Stimulated activated CD4-positive, alpha-beta T cell treated with anti-CD3 and anti-CD28 coated beads, Interleukin-12 subunit alpha, Interleukin-12 subunit beta, amount 100 ng/mL, for 4 hours (primary cell): ENCODE measurements at places on chromosomes 2 and 18.

- no peak for DNase-seq
These were observed 22.4 kb downstream of the CRYGD start for GRCh38 chr2:208101716-208102631.

DNA sequence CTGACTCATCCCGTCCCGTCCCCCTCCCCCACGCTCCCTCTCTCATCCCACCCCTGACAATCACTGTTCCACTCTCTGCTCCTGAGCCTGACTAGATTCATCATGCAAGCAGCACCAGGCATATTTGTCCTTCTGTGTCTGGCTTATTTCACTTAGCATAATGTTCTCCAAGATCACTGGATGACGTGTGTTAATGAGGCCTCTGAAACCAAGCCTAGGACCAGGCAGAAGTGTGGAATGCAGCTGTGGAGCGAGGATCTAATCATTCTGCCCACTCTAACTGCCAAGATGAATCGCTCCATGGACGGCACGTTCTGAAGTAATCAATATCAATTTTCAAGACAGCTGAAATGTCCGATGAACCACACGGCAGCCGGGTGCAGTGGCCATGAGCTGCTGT is 122.4 kb upstream of the ZNF236 start:
- no peak for DNase-seq

DNA sequence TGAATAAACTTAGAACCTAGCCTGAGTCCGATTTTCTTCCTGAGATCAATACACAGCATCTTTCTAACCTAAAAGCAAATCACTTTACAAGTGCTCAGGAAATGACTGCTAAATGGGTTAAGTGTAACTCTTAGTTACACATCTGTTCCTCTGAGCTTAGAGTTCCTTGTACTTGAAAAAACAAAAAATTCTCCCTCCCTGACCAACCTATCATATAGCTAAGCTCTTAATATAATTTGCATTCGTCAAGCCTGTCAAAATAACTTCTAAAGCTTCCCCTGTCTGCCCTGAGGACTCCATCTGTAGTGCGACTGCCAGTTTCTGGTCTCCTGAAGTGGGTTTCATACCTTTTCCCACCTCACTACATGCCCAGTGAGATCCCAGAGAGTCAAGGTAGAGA is 190.4 kb downstream of the NCK2 start:
- no peak for DNase-seq

GRCh38 chr2:12479065-12479601 is 237.6 kb upstream of the TRIB2 start:
- no peak for DNase-seq

GRCh38 chr2:83951378-83951947 is 507.6 kb downstream of the SUCLG1 start:
- DNase-seq: no peak

DNA sequence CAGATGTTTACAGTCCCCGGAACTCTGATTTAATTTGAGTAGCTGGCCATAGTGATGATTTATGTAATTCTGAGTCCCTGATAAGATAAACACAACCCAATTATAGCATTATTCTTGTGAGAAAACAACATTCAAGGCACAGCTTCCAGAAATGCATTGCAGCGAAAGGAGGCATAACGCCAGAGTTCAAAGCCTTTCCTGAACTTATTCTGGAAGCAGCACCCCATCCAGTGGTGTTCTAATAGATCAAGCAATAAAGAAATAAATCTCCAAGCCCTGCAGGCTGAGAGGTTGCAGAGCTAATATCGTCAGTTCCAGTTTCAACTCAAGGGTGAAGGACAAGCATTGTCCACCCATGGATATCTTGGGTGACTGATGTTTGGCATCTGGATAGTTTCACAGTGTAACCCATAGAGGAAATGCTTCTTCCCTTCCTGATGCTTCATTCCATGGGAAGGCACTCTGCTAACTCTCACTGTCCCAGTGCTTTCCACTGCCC is 18.8 kb downstream of the CDH2 start:
- DNase-seq: no peak

GRCh38 chr2:48915884-48916283 is 160.4 kb upstream of the LHCGR start:
- DNase-seq: no peak

- no peak for DNase-seq
These were observed 695.5 kb downstream of the LRRTM4 start for GRCh38 chr2:76826691-76827090.

DNA sequence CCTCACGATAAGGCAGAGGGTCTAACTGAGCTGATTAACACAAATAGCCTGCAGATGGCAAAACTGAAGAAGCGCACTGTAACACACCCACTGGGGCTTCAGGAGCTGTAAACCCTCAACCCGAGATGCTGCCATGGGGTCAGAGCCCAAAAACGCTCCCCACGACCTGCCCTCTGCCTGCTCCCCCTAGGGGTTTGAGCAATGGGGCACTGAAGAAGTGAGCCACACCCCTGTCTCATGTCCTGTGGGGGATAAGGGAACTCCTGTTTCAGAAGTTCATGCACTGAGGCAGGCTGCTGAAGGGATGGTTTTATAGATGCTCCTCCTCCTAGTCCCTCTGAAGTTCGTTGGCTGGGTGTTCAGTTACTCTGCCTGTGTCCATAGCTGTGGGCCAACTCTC is 105.9 kb upstream of the CELF4 start:
- no peak for DNase-seq

DNA sequence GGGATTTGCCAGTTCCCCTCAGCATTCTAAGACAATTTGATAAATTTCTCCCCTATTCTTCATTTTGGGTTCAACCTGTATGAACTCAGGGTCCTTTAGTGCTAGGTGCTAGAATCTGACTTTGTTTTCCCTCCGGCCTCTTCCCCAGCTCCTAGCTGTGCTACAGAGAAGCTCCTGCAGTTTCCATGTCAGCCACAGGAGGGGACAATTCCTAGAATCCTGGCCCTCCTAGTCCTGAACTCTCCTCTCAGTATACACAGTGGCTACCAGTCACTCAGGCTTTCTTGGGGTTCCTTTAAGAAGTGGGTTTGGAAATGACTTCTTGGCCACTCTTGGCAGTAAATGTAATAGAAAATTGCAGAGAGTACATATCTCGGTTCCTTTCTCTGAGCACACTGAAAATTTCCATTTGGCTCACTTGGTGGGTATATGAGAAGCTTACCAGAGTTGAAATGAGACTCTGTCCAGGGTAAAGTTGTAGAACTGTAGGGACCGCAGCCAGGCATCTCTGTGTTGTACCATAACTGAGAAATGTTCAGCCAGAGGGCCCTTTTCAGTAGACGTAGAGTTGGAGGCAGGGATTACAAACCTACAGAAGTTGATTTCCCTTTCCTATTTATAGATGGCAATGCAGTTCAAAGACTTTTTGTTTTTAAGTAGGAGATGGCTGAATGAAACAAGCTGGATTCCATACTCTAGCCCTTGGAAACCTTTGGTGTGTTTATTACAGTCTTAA is 5.0 kb upstream of the CHST10 start:
- DNase-seq: no peak

DNA sequence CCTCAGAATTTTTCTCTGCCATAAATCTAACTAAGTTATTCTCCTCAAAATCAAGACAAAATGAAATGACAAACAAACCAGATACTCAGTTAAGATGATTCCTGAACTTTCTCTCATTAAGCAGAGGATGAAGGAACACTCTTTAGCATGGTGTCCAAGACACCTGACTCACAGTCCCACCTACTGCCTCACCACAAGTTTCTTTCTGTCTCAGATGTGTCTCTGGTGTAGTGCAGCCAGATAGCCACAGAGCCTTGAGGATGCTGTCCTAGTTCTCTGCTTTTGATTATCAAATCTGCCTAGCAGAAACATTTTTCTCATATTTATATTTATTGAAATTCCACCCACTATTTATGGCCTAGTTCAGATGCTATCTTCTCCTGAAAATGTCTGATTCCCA is 103.6 kb upstream of the TMEM200C start:
- no peak for DNase-seq

- DNase-seq: peak; percentile 4
These were observed 830 bp downstream of the DNER start for GRCh38 chr2:229713371-229714079.

GRCh38 chr2:181047829-181048228 is 67.4 kb downstream of the UBE2E3 start:
- no peak for DNase-seq
